ENCODE measurements at places on chromosomes 6 and 20. TPM values are rescaled to one million over a fixed set of nuclear protein-coding genes. Genes with fewer than 3 reads are reported as not detected.

- DNase-seq: no peak
Observed at GRCh38 chr6:8075704-8076103, 11.5 kb upstream of the BLOC1S5 start.

GRCh38 chr6:26613689-26614683, 17.2 kb downstream of the ABT1 start:
- no peak for DNase-seq

- no peak for DNase-seq
Observed at GRCh38 chr6:115782612-115783011, 278.1 kb downstream of the FRK start.

GRCh38 chr6:46410334-46410953, 80.8 kb downstream of the RCAN2 start:
- DNase-seq: no peak

GRCh38 chr20:33793011-33793931, 17.9 kb upstream of the CHMP4B start:
- DNase-seq: no peak

GRCh38 chr6:129908356-129908755, 47.2 kb upstream of the TMEM244 start:
- no peak for DNase-seq

Gene SSTR4
- not detected for total RNA-seq

GRCh38 chr6:46331461-46331860, 159.8 kb downstream of the RCAN2 start:
- DNase-seq: no peak

DNA sequence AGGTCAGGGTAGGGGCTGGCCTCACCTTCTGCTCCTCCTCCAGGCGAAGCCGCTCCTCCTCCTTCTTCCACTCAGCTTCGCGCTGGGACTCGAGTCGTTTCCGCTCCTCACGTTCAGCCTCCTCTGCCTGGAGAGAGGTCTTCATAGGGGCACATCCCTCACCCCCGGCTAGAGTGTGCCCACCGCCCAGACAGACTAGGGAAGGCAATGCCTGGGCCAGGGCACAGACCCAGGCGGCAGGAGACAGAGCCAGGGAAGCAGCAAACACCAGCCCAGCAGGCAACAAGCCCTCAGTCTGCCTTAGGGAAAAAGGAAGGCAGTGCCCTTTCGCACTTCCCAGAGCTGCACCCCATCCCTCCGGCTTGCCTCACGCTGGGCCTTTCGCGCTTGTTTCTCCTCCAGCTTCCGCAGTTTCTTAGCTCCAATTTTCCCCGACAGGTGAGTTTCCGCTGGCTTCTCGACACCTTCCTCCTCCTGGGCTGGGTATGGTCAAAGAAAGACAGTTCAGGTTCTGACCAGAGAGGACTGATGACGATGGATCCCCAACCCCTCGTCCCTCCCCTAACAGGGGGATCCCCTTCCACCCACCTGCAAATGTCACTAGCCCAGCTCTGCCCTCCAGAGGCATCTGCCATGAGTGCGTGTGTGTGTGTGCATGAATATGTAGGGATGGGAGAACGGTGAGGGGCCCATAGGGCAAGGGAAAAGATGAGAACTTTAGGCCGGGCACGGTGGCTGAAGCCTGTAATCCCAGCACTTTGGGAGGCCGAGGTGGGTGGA, 4.3 kb downstream of the DDRGK1 start:
- no peak for DNase-seq

All from lower leg skin (tissue), 4 donors.